Tongue (tissue), 3 donors: ENCODE measurements at places on chromosomes 1 and 21.

- no peak for DNase-seq
Observed at GRCh38 chr21:39326607-39327307, 13.3 kb upstream of the BRWD1 start.

DNA sequence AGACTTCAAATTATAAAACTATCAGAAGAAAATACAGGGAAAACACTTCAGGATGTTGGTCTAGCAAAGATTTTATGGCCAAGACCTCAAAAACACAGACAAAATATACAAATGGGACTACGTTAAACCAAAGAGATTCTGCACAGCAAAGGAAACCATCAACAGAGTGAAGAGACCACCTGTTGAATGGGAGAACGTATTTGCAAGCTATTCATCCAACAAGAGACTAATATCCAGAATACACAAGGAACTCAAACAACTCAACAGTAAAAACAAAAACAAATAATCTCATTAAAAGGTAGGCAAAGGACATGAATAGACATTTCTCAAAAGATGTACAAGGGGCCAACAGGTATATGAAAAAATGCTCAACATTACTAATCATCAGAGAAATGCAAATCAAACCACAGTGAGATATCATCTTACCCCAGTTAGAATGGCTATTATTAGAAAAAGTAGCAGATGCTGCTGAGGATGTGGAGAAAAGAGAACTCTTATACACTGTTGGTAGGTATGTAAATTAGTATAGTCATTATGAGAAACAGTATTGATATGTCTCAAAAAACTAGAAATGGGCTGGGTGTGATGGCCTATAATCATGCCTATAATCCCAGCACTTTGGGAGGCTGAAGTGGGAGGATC is 112.6 kb downstream of the LRIG2 start:
- no peak for DNase-seq

DNA sequence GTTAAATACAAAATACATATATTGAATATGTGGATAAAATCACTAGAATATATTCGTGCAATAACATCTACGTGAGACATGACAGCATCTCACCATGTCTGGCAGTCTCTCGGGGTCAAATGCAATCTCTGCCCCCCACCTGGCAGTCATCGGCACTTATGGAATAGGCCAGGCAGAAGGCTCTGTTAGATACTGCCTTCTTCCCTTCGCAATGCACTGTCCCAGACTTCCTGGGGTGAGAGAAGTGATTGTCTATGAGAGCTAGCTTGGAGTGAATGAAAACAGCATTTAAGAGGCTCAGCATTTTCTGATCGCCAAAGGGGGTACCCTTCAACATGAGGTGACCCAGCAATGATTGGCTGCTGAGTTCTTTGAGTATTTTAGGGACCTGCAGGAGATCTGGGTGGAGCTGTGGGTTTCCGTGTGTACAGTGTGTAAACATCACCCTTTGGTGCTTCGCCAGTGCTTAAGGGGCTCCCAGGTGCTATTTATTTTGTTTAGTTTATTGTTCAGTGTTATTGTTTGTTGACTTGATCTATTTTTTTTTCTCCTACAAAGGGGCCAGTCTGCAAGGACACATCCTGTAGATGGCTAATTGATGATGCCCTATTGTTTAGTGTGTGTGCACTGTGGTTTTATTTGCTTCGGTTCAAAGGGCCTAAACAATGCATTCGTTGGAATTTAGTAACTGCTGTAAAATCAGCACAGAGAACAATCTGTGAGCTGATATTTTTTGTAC is 10.2 kb downstream of the ERG start:
- no peak for DNase-seq

DNA sequence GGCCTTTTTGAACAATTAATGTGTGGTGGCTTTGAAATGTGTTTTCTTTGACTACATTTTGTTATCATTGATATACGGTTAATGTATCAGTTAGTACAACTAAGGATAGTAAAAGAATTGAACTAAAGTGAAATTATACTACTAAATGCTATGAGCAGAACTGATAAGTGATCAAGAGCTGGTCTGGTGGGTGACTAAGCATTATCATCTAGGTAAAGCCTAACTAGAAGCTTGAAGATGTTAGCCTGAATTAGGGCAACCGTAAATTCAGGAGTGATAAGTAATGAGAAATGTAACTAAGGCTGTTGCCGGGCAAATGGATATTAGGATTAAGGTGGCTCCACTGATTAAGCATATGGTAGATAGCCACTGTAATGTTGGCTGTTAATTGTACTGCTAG is 16.0 kb upstream of the GCLM start:
- DNase-seq: no peak

DNA sequence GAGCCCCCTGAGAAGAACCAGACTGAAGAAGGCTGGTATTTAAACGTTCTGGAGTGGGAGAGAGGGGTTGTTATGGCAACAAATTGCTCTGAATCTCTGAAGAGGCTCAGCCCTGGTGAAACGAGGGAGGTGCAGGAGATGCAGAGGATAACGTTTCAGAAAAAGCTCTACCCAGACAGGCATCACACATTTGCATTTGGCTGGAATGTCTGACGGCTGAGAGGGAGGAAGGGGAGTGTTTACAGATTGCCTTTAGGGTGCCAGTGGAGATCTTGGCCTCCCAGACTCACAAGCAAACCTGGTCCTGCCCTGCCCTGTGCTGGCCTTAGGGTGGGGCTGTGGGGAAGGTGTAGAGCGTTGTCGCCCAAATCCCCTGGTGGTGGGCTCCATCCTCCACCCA is 169.0 kb upstream of the AJAP1 start:
- DNase-seq: no peak

DNA sequence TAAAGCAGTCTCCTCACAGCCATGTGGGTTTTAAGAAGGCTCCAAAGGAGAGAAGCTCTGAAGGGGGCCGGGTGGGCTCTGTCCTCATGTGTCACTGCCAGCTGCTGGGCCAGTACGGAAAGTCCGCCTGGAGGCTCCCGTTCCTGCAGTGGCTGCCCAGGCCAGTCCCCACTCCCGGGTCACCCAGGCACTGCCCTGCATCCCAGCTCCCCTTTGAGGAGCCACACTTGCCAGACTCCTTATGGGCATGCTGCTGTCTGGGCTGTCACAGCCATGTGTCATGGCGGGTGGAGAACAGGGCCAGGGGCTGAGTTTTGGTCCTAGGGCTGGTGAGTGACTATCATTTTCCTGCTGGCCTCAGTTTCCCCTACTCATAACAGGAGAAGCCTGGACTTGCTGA is 79.4 kb upstream of the ACTRT2 start:
- no peak for DNase-seq

DNA sequence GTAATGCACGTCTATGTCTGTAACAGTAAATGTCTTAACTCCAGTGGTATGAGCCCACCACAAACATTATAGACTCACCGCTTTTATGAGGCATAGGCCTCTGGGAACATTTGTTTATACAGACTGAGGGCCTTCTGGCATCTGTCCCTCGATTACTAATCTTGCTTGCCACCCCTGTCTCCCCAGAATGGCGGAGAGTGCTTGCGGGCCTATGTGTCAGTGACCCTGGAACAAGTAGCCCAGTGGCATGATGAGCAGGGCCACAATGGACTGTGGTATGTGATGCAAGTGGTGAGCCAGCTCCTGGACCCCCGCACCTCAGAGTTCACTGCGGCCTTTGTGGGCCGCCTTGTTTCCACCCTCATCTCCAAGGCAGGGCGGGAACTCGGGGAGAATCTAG is 18.3 kb upstream of the SHISA4 start:
- DNase-seq: no peak

DNA sequence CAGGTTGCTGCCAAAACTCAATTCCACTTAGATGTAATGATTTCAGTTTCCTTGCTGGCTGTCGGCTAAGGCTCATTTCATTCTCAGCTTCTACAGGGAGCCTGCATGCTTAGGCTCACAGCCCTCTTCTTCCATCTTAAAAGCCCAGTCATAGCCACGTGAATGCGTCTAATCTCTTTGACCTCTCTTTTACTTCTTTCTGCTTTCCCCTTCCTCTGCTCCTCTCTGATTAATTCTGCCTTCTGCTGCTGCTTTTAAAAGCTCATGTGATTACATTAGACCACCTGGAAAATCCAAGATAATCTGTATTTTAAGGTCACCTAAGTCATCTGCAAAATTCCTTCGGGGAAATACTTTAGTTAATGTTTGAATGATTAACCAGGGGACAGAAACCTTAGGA is 812.8 kb upstream of the BRINP3 start:
- DNase-seq: no peak
